Cortex of kidney (tissue), 1 donor: ENCODE measurements at places on chromosomes 3 and 15.

- no peak for DNase-seq
Measured at GRCh38 chr3:52539010-52539653, 2.7 kb downstream of the UQCC5 start.

- DNase-seq: no peak
Measured at GRCh38 chr3:156497326-156497725, 57.6 kb downstream of the SSR3 start.

GRCh38 chr3:78455712-78456433, 1311.9 kb downstream of the ROBO1 start:
- no peak for DNase-seq

- DNase-seq: no peak
Measured at GRCh38 chr3:104735691-104736090, 631.0 kb upstream of the ALCAM start.

DNA sequence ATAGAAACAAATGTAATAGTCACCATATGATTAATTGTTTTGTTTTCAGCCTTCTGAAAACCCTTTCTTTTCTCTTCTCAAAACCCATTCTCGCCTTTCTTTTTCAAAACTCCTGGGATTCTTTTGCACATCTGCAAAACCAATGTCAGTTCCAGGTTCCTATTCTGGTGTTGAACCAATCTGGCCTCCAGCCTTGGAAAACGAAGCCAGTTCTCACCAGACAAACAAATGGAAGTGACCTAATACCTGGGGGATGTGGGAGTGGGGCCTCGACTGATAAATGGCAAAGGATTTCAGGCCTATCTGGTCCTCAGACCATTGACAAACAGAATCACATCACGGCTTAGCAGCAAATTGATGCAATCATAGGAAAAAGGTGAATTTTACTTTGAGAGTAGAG, 73.0 kb downstream of the COL8A1 start:
- DNase-seq: no peak

DNA sequence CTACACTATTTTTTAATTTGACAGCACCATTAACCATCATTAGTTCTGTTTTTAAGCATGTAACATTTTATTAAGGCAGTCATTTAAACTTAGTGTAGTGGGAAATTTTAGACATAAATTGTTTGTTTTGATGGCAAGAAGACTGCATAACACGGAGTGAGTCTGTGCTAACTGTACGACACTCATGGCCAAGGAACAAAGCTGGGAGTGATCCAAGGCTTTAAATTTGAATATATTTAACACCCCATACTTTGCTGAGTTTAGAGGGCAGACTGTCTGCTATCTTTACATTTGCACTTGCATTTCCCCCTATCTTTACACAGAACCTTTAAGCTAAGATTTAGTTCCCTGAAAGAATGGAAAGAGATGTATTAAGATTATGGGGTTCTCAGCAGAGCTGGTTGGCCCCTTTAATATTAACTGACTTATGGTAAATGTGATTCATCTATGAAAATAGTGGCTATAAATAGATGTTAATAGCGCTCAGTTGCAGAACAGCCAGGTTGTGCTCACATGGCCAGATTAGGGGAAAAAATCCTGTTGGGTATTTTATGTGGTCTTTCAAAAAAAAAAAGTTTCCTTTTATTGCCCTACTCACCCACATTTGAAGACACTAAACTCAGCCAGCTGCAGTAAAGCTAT, 120.7 kb downstream of the CMSS1 start:
- no peak for DNase-seq

- DNase-seq: no peak
Measured at GRCh38 chr3:52052831-52053306, 3.5 kb downstream of the DUSP7 start.

DNA sequence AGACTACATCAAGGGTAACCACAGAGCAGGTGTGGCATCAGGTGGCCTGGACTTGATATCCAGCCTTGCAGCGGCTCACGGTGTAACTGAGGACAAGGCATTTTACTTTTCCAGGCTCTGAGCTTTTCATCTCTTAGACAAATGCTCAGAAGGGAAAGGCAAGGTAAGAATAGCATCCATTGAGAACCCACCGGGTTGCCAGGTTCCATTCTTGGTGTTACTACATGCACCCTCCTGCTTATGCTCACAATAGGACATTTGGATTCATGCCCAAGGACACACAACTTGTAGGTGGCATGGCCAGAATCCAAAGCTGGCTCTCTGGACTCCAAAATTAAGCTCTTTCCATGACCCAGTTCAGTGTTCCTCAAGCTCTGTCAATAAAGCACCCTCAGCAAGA, 85.5 kb downstream of the CCNL1 start:
- no peak for DNase-seq

DNA sequence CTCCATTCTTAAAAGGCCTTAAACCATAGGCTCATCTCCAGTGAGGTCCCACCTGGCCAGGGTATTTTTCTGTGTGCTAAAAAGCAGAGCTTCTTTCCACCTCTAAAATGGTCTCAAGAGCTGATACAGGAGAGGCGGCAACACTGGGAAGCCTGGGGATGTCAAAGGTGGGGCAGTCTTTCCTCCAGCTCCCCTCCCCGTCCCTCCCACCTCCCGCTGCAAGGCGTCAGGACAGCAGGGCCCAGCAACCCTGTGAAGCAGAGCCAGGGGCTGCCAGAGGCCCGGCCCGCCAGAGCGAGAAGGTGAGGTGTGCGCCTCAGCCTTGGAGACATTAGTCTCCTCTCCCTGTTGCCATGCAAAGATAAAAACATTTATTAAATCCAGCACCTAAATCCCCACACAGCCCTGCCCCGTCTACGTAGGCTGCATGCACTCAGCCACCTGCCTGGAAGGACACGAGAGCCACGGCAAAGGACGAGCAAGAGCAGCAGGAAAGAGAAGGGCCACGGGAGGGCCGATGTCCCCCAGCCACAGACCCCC, 75.6 kb downstream of the FAM174B start:
- DNase-seq: no peak

DNA sequence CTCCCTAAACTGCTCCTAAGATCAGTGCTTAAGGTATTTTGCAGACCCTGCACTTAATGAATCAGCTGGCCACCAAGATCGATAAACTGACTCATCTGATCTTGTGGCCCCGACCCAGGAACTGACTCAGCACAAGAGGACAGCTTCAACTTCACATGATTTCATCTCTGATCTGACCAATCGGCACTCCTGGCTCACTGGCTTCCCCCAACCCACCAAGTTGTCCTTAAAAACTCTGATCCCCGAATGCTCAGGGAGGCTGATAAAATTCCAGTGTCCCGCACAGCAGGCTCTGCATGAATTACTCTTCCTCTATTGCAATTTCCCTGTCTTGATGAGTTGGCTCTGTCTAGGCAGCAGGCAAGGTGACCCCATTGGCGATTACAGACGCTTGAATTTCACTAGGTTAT, 13.5 kb downstream of the HTR3E start:
- no peak for DNase-seq

- no peak for DNase-seq
Measured at GRCh38 chr15:76976141-76976540, 18.8 kb upstream of the PSTPIP1 start.

GRCh38 chr15:67611370-67612369, 69.2 kb downstream of the MAP2K5 start:
- DNase-seq: no peak

DNA sequence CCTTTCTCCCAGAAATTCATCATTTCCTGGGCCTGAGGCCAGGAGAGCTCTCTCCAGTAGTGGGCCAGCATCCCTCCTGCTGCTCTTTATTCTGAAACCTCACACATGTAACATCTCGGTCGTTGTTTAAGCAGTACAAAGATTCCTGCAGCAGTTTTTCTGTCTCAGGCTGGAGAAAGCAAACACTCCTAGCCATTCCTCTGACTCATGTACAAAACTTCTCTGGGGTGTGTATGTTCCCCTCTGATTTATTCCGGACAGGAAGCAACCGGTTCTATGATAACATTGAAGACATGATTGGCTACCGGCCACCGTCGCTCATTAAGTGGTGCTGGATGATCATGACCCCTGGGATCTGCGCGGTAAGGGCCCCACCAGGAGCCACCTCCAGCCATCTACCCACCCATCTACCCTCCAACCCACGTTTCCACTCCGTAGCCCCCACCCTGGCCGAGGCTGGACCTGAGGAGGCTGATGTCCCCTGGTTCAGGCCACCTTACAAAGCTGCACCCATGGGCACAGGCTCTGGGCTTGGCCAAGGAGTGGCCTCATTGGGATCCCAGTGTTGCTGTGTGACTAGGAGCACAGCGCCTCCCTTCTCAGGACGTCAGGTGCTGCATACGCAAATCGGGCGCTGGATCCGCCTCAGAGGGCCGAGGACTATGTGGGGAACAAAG, 58.6 kb upstream of the SLC6A1 start:
- no peak for DNase-seq

- DNase-seq: no peak
Measured at GRCh38 chr3:60514085-60514649, 737.1 kb downstream of the FHIT start.

DNA sequence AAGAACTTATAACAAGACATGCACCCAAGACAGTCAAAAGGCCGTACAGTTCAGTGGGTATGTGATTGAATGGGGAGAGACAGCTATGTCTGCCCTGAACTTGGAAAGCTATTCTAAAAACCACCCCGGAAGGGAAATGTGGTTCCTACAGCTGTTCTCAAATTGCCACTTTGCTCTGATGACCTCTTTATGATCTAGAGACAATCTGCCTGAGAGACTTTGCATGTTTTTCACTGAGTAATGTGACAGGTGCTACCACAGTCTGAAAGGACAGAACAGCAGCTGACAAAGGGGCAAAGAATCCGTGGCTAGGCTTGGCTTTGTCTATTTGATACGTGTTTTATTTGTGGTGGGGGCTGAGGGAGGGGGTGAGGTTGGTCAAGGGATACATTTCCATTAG, 148.3 kb upstream of the NPHP3 start:
- no peak for DNase-seq

- DNase-seq: no peak
Measured at GRCh38 chr3:188343894-188344293, 189.9 kb downstream of the LPP start.

DNA sequence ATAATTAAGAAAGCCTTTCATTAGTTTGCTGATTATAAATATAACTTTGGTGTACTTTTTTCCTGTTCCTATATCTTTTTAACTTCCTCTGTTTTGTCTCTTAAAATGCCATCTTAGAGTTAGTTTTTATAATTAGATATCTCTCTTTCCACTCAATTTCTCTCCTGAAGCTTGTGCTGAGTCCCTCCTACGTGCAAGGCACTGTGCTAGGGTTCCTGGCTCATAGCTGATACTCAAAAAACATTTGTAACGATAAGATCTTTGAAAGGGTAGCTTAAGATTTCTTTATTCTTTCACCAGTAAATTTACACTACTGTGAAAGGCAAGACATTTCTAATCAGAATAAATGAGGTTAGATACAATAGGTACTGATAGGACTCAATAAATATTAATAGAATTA, 358.8 kb downstream of the MECOM start:
- no peak for DNase-seq

- no peak for DNase-seq
Measured at GRCh38 chr15:94324117-94324826, 92.9 kb downstream of the MCTP2 start.

DNA sequence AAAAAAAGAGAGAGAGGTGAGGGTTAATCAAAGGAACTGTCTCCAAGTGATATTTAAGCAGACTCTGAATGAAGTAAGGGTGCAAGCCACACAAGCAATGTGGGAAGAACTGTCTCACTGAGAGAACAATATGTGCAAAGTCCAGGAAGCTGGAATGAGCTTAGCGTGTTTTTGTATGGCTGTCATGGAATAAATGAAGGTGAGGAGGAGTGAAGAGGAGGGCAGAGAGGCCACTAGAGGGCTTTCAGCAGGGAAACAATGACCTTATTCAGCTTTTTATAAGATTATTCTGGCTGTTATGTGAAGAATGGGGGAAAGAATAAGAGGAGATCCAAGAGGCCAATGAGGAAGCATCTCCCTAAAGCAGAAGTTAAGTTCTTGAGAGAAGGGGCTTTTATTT, 86.9 kb upstream of the COL8A1 start:
- no peak for DNase-seq

GRCh38 chr3:157442729-157443128, 6.1 kb downstream of the PTX3 start:
- DNase-seq: no peak

DNA sequence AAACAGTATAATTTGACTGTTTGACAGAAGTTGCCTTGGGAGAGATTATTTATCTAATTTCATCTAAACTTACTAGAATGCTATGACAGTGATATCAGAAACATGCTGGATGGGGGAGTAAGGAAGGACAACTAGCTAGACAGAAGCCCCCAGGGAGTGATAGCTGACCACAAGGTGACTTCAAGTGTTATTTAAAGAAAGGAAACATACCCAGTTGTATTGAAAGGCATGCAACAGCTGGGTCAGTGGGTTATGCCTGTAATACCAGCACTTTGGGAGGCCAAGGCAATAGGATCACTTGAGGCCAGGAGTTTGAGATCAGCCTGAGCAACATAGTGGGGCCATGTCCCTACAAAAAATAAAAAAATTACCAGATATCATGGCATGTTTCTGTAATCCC, 69.6 kb downstream of the SLC49A4 start:
- no peak for DNase-seq

DNA sequence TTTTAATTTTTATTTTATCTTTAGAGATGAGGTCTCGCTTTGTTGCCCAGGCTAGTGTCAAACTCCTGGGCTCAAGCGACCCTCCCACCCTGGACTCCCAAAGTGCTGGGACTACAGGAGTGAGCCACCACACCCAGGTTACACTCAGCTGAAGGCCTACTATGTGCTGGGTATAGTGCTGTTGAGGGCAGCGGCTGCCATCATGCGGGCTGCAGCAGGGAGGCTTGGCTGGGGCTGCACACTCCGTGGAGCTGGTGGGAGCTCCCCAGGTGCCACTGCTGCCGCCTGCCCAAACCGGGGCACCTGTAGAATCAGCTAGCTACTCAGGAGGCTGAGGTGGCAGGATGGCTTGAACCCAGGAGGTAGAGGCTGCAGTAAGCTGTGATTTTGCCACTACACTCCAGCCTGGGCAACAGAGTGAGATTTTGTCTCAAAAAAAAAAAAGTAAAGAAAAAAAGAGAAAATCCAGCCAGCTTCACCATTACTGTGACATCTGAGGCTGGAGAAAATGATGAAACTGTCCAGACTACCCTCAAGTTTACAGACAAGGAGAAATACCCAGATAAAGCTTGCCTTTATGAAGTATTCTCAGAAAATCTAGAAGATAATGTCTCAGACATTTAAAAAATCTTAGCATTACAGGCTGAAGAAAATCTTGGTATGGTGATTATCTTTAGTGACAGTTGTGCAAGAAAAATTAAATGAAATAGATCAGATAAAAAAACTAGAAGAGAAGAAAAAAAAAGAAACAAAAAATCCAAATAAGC, 42.1 kb downstream of the CRABP1 start:
- no peak for DNase-seq

DNA sequence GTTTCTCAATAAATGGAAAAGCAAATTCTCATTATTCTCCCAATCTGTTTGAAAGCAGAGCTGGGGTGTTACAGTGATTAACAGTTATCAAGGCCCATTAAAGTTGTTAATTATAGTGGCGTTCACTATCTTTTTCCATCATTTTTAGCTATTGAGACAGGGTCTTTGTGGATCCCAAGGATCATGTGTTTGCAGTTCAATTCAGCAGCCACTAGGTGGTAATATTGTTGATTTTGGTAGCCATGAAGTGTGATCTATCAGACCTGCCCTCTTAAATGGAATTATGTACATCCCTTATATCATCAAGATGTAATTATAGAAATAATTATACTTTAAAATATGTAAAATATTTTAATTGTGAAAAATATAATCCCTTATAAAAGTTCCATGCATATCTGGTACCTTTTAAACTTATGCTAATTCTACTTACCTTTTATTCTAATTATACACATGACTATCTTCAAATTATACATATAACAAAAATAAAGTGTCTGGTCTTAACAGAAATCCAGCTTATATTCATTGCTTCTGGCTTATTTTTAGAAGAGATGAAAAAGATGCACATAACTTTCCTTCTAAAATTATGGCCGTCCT, 126.4 kb downstream of the GREM1 start:
- no peak for DNase-seq
